ENCODE measurements at places on chromosomes 4 and X.

DNA sequence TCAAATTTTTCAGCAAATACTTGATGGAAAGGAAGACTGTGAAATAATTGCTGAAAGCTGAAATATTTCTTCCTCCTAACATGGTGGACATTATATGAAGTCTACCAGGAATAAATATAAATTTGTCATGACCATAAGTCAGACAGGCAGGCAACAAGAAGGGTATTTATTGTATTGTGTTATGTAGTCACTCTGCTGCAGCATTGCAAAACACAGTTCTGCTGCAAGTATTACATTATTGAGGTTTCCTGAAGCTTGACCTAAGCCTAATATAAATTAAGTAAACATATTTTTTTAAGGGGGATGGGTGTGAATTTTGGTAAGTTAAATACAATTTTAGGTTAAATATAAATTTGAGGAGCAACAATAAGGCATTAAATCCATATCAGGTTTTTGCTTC lies 60.2 kb upstream of the MAOA start:
- DNase-seq = no peak

DNA sequence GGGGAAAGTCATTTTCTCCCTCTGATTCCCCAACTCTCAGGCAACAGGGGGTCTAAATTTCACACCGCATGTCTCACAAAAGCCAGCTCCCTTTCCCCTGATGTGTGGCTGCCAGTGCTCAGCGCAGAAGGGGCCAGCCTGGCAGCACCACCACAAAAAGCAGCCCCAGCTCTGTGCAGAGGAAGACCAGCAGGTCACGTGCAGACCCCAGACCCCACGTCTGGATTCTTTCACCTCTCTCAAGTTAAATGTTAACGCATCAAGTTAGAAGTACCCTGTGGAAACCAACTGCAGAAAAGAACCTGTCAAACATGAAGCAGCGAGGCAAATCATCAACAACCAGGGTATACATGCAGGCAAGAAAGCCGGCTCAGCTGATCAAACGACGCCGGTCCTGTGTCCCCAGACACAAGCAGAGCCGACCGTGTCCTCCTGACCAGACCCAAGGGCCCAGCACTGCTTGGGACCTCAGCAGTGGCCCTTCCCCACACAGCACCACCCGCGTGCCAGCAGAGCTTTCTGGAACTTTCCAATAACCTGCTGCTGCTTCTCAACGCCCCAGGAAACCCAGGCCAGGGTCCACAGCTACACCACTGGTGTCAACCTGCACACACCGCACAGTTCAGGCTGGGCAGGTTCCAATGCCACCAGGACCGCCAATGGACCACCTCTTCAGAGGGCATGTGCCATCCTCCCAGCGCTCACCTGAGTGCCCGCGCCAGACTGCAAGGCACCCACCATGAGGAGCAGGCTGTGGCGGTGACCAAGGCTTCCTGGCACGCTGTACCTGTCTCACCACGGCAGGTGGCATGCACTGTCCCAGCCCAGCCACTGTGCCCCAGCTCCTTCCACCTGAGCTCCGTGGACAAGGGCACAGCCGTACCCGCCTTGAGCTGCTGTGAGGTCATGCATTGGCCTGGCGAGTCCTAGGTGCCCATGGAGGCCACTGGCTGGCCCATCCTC lies 4.0 kb downstream of the LRPAP1 start:
- DNase-seq = no peak

GRCh38 chr4:185254434-185254833 lies 45.0 kb downstream of the SNX25 start:
- peak; percentile 25 for DNase-seq

GRCh38 chr4:15659768-15660570 lies 4.8 kb upstream of the FBXL5 start:
- DNase-seq = no peak

DNA sequence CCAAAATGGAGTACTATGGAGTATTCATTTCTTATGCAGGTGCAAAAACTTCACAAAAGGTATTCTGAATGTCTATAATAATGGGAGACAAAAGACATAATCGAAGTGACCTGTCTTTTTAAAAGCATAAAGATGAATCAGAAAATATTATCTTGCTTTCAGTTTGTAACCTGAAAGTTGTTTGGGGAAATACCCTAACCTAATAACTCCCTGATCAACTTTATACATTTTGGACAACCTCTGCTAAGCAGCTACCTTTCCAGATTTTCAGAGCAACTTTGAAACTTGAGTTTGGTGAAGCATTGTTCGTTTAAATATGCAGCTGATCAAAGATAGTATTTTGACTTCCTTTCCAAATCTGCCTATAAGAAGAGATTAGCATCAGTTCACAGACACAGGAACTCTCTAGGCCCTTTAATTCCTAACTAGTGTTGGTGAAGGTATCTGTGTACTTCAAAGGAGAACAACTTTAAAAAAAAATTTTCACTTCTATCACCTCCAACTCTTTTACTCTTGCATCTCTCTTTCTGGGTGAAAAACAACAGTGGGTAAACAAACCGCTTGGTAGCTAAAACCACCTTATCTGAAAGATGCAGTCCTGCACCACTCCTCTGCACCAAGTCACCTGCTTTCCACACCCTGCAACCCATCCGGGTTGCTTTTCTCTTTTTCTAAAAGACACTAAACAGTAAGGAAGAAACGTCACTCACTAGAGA lies 26.5 kb downstream of the CD40LG start:
- DNase-seq = no peak

GRCh38 chr4:159352609-159353008 lies 249.7 kb downstream of the RAPGEF2 start:
- DNase-seq = no peak

- no peak for DNase-seq
These were observed 54.2 kb upstream of the CLDN24 start for GRCh38 chr4:183376381-183376780.

- peak; percentile 32 for DNase-seq
These were observed 30.3 kb downstream of the TLR10 start for GRCh38 chr4:38752372-38752940.

DNA sequence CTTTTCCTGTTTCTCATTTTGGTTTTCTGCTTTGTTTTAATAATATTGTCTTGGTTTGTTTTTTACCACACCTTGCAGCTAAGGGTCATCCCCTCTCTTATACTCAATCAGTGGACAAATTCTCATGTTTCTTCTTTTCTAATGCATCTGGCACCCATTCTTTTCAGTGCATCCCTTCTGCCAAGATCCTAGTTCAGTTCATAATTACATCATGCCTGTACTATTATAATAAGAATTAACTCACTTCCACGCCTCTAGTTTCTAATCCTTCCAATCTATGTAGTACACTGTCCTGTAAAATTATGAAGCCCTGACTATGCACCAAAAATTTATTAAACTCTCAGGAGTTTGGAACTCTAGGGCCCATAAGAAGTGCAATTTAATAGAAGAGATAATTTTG lies 126.1 kb downstream of the FAT4 start:
- DNase-seq = no peak

- DNase-seq = no peak
These were observed 18.4 kb upstream of the SEL1L3 start for GRCh38 chr4:25881193-25881592.

DNA sequence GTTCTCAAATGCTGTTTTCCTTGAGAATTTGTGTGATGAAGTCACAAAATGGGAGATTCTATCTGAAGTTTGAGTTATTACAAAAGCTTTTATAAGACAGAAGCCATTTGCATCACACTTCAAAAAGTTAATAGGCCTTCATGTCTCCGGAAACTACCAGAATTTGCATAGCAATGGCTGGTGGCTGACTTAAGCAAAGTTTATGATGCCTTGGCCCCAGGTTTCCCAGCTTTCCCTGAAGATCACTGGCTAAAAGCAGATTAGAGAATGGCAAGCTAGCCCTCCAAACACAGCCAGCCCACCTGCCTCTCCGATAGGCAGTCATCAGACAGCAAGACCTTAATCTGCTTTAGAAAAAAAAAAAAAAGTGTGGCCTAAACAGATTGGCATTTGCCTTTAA lies 197.8 kb downstream of the HS3ST1 start:
- no peak for DNase-seq

- DNase-seq = peak; percentile 18
These were observed at the start of gene NMU for GRCh38 chr4:55635741-55636655. Gene NMU, minus strand, starts transcription at chr4:55636298. Its CDS starts 106 bp downstream, at chr4:55636192.

GRCh38 chrX:24294619-24295018 lies 19.2 kb downstream of the SUPT20HL2 start:
- DNase-seq = no peak

GRCh38 chrX:9158611-9159010 lies 124.7 kb upstream of the FAM9B start:
- DNase-seq = no peak

DNA sequence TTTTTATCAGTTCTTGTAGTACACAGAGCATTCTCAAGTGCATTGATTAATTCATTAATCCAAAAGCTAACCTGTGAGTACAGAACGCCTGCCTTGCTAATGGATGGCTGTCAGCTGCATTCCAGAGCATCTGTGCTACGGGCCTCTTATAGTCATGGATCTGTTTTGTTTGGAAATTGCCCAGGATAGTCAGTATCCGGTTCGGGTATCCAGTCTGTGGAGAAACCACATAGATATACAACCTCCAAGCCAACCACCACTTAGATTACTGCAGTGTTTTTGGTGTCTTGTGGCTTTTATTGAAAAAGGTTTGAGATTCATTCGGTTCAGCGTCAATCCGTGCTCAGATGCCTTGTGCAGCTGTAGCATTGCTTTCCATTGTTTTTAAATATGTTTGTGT lies 4.0 kb downstream of the LAP3 start:
- DNase-seq = no peak

DNA sequence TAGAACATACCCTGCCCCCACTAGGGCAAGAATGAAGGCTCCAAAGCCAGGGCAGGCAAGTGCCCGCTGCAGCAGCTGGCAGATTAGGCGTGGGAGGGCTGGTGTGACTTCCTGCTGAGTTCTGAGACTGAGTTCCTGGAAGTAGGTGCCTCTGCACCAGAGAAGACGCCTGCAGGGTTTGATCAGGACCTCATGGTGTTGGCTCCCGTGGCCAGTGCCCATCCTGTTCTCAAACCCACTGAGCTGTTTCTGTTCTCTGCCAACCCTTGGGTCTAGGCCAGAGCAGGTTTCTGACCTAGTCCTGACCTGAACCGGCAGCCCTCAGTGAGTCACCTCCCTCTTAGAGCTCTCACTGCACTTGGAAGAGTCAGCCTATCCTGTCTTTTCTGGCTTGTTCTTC lies 220.7 kb downstream of the HS6ST2 start:
- peak; percentile 37 for DNase-seq

GRCh38 chrX:31280580-31280979 lies 208.7 kb upstream of the FTHL17 start:
- no peak for DNase-seq

DNA sequence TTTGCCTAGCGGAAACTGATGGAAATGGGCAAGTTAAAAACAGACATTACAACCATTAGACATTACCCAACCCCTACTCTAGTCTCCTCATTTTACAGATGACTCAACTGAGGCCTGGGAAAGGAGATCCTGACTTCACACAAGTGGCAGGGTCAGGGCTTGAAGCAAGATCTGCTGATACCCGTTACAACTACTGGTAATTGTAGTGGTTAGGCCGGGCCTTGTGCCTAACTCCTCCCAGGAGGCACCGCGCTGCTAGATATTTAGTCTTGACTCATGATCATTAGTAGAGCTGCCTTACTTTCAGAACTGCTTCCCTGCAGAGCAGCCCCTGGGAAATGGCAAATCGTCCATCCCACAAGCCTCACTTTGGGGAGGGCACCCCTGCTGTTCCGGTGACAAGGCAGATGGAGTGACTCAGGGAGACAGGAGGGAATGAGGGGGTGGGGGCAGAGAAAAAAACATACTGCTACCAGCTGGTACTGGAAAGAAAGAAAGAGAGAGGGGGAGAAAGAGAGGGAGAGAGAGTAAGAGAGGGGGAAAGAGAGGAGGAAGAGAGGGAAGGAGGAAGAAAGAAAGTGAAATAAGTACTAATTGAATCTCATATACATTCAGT lies 12.2 kb downstream of the ARHGEF6 start:
- DNase-seq = peak; percentile 94

- DNase-seq = no peak
These were observed 324 bp upstream of the MSN start for GRCh38 chrX:65667157-65667502.

- peak; percentile 98 for DNase-seq
These were observed 797.3 kb upstream of the FRG1 start for GRCh38 chr4:189143263-189143952.

DNA sequence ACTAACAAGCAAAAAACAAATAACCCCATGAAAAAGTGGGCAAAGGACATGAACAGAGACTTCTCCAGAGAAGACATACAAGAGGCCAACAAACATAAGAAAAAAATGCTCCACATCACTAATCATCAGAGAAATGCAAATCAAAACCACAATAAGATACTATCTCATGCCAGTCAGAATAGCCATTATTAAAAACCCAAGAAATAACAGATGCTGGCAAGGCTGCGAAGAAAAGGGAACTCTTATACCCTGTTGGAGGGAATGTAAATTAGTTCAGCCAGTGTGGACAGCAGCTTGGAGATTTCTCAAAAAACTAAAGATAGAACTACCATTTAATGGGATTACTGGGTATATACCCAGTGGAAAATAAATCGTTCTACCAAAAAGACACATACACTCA lies 79.6 kb downstream of the MAPK10 start:
- DNase-seq = no peak

- DNase-seq = no peak
These were observed 80.9 kb downstream of the HMX1 start for GRCh38 chr4:8790749-8791148.

- no peak for DNase-seq
These were observed 26.5 kb upstream of the SPANXN4 start for GRCh38 chrX:142999199-142999701.

DNA sequence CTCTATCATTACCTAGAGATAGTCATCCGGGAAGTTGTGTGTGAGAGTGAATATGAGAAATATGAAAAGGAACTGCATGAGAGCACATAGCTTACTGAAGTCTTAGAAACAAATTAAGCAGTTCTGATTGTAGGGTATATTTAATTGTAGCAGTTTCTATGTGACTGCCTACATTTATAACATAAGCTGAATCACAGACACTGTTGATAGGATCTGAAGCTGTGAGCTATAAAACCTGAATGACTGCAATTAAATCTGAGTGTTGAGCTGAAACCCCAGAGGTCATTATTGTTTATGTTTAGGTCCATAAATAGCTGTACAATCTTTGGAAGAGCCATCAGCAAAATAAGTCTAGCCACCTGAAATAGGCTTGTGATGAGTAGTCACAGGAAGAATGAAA lies 210.1 kb upstream of the CXCL13 start:
- no peak for DNase-seq

DNA sequence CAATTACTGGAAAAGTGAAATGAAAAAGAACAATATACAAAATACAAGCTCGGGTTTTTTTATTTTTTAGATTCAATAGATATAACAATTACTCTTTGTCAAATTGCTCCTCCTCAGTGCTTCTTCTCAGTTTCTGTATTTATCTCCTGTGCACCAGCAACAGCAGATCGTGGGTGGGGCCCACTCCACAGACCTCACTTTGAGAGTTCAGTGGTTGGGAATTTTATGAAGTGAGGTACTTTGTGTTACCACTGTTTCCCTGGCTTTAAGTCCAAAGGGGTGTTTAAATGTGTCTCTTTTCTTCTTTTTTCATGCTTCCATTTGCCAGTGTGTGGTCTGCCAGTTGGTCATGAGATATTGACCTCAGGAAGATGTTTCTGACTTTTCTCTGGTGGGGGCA lies 54.4 kb downstream of the KIT start:
- DNase-seq = no peak

GRCh38 chrX:54758114-54759055 lies 39.7 kb downstream of the ITIH6 start:
- DNase-seq = no peak

GRCh38 chr4:165461159-165461821 lies 82.5 kb downstream of the CPE start:
- DNase-seq = no peak
